ENCODE measurements at places on chromosomes 7 and 10.
A peak's percentile ranks its signal among the peaks of the same experiment; 100 is the strongest.

- DNase-seq, result no peak
Observed at GRCh38 chr10:18615618-18616017, 35.8 kb downstream of the NSUN6 start.

GRCh38 chr10:100733329-100733728, 12.1 kb upstream of the PAX2 start:
- no peak for DNase-seq

- DNase-seq, result no peak
Observed at GRCh38 chr7:917255-918117, 37.0 kb downstream of the ADAP1 start.

GRCh38 chr7:142887282-142888015, 1.9 kb upstream of the TRPV6 start:
- DNase-seq, result no peak

- DNase-seq, result peak; percentile 44
Observed at GRCh38 chr10:21732067-21732772, 198.2 kb downstream of the MLLT10 start.

DNA sequence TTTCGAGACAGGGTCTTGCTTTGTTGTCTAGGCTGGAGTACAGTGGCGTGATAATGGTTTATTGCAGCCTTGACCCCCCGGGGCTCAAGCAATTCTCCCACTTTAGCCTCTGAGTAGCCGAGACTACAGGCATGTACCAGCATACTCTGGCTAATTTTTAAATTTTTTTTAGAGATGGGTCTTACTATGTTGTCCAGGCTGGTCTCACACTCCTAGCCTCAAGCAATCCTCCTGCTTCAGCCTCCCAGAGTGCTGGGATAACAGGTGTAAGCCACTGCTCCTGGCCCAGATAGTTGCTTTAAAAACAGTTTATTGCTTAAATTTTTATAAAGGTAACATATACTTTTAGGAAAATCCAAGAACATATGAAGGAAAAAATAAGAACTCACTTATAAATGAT, 26.3 kb downstream of the NEURL1 start:
- DNase-seq, result no peak

- DNase-seq, result no peak
Observed at GRCh38 chr7:129858490-129858889, 94.3 kb downstream of the UBE2H start.

DNA sequence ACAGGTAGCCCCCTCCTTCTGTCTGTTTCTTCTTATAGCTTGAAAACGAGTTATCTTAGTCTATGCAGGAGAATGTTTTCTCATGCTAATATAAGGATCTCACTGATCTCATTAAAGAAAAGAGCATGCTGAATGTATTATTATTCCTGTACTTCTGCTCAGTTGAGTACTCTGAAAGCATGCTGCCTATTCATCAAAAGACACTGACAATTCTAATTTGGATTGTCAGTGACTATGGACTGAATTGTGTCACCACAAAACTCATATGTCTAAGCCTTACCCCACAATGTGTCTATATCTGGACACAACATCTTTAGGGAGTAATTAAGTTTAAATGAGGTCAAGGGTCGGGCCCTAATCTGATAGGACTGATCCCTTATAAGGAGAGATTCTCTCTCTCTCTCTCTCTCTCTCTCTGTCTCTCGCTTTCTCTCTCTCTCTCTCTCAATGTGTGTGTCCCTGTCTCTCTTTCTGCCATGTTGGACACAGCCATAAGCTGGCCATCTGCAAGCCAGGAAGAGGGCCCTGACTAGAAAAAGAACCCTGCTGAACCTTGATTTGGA, 98.4 kb downstream of the GNAT3 start:
- DNase-seq, result no peak

DNA sequence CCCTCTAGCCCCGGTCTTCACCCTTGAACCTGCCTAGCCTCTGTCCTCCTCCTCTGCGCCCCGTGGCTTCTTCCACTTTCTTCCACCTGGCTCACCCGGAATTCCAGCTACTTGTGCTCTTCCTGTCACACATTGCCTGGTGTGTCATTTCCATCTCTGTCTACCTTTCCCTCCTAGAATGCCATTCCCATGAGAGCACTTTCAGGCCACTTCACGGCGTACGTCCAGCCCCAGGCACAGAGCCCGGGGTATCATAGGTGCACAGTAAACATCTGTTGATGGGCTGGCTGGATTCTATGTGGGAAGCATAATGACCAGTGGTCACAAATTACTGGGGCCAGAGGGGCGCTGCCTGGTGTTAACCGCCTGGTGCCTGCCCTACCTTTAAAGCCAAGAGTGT, 161.3 kb downstream of the CUX1 start:
- no peak for DNase-seq

DNA sequence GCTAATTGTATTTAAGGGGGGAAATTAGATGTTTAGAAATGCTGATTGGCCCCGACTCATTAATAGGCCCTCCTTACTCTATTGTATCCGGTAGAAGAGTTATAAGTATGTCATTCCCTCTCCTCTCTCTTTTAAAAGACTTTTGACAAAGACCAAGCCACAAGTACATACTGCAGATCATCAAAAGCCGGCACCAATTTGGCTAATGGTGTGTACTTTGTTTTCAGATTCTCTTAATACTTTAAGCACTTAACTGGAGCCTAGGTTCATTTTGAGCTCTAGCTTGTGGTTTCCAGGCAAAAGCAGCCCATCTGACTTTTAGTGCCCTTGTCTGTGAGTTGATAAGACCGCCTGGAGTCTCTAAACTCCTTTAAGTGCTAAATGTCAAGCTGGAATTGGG, 210.0 kb upstream of the LYZL1 start:
- DNase-seq, result no peak

GRCh38 chr7:26417911-26418413, 126.3 kb downstream of the SNX10 start:
- no peak for DNase-seq

- DNase-seq, result no peak
Observed at GRCh38 chr10:114751856-114752255, 69.7 kb upstream of the FHIP2A start.

GRCh38 chr10:86968994-86969355, 693 bp downstream of the ADIRF start:
- no peak for DNase-seq

GRCh38 chr7:74599244-74599643, 58.3 kb upstream of the GTF2I start:
- no peak for DNase-seq

DNA sequence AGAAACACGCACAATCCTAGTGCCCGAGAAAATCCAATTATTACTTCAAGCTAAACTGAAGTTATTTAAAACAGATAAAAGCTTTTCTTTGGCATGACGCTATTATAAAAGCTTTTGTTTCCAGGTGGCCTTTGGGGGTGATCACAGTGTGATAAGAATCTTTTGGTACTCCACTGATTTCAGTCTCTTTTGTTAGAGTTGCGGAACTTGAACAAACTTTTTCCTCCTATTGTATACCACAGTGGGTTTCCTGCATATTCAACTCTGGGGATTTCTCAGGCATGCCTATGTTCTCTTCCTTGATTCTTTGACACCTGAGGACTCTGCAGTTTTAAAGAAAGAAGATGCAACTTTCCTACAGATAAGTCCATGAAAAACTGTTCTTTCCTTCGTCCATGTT, 99.7 kb upstream of the PITRM1 start:
- no peak for DNase-seq

DNA sequence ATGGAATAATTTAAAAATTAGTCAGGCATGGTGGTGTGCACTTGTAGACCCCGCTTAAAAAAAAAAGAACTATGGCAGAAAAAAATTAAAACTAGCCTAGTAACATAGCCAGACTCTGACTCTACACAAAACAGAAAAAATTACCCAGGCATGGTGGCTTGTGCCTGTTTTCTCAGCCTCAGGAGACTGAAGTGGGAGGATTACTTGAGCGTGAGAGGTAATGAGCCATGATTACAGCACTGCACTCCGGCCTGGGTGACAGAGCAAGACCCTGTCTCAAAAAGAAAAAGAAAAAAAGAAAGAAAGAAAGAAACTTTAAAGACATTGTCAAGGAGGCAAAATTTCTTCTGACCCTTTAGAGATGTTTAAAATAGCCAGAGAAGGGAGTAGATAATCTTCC, 109.0 kb upstream of the TMEM106B start:
- peak; percentile 1 for DNase-seq

DNA sequence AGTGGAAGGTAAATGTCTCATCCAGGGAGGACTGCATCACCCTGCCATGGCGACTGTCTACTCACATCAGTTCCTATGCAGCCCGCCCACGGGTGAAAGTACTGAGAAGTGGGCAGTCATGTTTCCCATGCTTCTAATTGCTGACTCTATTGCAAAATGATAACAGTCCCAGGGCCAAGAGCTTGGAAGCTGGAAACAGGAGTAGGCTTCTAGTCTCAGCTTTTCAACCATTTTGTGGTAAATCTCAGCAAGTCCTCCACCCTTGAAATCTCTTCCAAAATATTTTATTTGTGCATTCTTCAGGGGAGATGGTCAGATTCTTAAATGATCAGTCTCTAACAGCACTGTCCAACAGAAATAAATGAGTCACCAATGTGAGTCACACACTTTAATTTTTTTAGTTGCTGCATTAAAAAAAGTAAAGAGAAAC, 48.1 kb upstream of the TARP start:
- DNase-seq, result no peak

DNA sequence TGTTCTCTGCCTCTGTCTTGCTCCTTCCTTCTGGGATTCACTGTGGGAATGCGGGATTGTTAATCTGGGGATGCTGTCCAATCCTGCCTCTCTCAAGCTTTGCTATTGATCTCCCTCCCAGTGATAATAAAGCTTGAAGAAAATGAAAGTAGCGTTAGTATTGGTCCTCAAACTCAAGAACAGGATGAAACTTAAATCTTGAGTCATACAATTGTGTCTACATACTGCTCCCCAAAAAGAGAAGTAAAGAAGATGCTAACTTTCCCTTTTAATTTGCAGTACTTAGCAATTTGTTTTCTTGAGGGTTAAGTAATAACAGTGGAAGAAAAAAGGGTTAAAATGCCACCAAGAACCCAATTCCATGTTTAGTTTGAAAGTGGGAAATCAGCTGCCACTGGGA, 13.6 kb downstream of the CFTR start:
- no peak for DNase-seq

DNA sequence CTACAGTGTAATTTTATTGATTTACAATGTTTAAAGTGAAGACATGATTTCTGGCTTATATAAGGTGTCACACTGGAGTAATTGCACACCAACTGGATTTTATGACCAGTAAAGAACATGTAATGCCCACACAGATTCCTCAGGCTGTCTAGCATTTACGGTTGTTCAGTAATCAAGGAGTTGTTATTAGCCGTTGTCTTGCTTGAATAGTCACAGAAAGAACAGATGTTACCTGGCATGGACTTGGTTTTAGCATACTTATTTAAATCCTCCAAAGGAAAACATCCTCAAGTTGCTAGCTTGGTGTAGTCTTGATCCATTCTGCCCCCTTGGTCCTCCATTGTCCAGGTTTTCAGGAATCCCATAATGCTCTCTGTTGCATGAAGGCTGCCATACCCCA, 65.8 kb downstream of the POU6F2 start:
- no peak for DNase-seq

DNA sequence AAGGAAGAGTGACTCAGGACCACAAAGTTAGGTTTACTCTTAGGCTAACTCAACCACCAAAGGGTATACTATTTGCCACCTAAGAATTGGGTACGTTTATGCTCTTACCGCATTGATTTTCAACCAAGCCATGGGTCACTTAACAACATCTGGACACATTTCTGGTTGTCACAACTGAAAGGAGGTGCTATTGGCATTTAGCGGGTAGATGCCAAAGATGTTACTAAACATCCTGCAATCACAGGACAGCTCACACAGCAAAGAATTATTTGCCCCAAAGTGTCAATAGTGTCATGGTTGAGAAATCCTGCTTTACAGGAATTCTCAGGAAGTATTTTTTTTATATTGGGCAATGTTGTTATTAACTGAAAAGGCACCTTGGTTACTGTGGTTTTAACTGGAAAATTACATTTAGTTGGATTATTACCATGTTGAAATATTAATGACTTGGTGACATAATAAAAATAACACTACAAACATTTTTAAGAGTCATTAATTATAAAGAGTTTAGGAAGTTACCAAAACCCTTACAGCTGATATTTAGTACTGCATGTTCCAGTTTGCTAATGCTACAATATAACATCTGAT, 185.0 kb upstream of the TMEM196 start:
- DNase-seq, result no peak

- DNase-seq, result no peak
Observed at GRCh38 chr10:120818301-120818700, 32.9 kb upstream of the WDR11 start.

DNA sequence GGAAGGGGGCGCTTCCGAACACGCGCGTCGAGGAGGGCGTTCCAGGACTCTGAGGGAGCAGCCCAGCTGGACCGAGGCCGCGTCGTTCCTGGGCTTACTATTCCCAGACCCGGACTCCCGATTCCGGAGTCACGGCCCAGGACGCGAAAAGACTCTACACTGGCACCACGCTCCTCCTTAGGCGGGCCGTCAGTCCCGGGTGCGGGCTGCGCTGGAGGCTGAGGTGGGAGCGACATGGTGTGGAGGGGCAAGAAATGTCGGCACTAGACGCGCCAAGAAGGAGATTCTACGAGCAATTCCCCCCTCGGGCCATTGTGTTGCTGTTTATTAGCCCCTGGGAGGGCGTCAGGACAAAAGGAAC, 584 bp upstream of the RUNDC3B start:
- peak; percentile 44 for DNase-seq

- peak; percentile 90 for DNase-seq
Observed at GRCh38 chr7:149070372-149071125, 20.0 kb downstream of the ZNF786 start.

DNA sequence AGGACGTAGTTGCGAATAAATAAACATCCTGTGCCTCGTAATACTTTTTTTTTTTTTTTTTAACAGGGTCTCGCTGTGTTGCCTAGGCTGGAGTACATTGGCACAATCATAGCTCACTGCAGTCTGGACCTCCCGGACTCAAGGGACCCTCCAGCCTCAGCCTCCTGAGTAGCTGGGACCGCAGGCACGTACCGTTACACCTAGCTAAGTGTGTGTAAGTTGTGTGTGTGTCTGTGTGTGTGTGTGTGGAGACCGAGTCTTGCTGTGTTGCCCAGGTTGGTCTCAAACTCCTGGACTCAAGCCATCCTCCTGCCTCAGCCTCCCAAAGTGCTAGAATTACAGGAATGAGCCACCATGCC, 573 bp upstream of the PON2 start:
- DNase-seq, result no peak

- no peak for DNase-seq
Observed at GRCh38 chr10:70437721-70438120, 3.8 kb downstream of the NODAL start.

- no peak for DNase-seq
Observed at GRCh38 chr7:77746824-77747165, 50.5 kb downstream of the RSBN1L start.

DNA sequence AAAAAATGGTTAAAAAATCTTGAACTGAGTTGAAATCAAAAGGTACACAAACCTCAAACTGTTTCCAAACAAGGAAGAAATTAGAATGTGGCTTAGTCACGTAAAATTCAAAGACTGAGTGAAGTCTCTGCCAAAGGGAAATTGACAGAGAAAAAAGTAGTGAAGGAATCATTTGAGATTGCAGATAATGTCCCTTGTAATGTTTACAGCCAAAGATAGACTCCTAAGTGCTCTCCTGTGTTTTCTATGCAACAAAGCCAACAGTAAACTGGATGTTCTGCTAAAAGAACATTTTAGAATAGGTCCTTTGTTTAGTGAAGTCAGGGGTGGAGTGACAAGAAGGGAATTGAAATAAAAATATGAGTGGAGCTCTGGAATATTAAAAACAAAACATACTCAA, 117.9 kb downstream of the ITGA8 start:
- DNase-seq, result no peak

GRCh38 chr7:27160546-27161213, 4.2 kb upstream of the HOXA7 start:
- peak; percentile 76 for DNase-seq
